ENCODE measurements at places on chromosomes 3 and 15. TPM values are rescaled to one million over a fixed set of nuclear protein-coding genes. Genes with fewer than 3 reads are reported as not detected.
A peak's percentile ranks its signal among the peaks of the same experiment; 100 is the strongest.

DNA sequence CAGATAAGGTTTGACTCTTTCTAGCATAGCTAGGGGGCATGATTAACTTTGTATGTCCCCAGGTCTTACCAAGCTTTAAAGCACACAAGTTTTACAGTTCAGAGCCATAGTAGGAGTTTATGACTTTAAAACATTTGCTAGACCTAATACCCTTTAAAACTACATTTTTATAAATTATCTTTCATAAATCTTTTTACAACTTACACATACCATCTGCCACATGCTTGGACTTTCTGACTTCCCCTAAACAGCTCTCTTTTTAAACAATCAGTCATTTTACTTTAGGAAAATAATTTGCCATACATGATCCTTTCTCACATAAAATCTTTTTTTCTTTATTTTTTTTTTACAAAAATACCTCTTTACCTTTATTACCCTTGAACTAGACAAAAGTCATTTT lies 735.3 kb upstream of the CADM2 start:
- no peak for DNase-seq

DNA sequence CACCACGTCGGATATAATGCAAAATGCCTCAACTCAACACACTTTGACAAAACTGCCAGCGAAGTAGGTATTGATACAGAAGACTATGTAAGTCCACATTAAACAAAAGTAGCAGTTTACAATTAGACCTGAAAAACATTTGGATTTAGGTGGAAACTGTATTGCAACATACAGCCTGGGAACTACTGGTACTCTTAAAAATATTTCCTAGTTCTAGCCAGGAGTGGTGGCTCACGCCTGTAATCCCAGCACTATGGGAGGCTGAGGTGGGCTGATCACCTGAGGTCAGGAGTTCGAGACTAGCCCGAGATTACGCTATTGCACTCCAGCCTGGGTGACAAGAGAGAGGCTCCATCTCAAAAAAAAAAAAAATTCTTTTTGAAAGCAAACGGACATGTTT lies 246.2 kb downstream of the ZBTB20 start:
- DNase-seq: no peak

DNA sequence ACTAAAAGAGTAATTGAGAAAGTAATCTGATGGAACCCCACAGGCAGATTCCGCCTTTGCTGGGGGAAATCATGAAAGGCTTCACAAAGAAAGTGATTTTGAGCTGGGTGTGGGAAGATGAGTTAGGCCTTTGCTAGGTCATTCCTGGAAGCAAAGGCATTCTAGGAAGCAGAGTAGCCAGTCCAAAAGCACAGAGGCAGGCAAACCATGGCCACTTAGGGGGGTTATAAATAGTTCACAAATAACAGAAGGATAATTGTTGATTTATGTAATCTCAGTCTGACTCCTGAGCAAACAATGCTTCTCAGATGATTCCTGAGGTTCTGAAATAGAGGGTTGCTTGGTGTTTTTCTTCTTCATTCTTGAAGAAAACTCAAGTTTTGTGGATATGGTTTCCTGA lies 576.3 kb downstream of the NTRK3 start:
- no peak for DNase-seq

DNA sequence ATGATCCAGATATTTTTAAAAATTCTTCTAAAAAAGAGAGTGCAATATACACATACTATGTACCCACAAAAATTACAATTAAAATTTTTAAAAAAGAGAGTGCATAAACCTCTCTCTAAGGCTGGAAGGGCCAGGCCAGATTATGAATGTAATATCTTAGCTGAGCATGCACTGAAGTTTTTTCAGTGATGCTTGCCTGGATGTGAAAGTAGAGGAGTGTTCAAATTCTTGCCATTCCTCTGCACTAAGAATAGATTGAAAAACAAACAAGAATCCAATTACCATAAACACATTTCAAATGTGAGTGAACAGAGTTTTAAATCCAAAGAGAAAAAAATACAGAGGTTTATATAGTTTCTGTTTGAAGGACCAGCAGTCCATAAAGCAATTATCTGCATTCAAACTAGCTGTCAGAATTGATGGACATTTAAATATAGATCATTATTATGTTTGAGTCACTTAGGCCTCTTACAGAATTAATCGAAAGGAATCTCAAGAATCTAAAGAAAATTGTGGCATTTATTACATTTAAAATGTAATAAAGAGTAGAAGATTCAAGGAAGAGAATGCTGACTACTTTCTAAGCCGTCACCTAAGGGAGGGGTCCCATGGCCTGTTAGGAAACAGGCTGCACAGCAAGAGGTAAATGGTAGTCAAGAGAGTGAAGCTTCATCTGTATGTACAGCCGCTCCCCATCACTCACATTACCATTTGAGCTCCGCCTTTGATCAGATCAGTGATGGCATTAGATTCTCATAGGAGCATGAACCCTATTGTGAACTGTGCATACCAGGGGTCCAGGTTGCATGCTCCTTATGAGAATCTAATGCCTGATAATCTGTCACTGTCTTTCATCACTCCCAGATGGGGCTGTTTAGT lies 159.3 kb upstream of the MDFIC2 start:
- DNase-seq: no peak

The SENP8 gene
- 5.8 TPM for total RNA-seq

The THRB gene
- total RNA-seq: 0.26 TPM

The PLIN1 gene
- total RNA-seq: 0.22 TPM

The COL6A6 gene
- total RNA-seq: 0.40 TPM

DNA sequence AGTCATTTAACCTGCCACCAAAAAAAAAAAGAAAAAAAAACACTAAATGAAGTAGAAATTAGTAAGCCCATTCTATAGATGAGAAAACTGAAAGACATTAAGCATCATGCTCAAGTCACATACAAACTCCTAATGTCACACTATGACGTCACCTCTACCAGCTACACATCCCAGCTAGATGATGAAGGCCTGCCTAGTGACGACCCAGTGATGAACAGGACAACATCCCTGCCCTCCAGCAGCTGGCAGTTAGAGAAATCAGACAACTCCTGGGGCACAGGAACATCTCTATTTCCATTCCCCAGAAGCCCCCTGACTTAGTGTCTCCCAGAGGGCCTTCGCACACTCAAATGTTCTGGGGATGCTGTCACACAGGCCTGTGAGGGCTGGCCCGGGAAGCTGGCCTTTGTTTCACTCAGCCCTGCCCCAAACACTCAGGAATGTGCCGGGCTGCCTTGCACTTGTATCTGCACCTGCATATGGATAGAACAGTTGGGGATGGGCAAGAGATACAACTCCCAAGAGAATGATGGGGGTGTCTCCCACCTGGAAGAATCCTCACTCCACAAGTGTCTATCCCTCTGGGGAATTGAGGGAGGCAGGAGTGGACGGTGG lies 7.0 kb upstream of the HAPLN3 start:
- no peak for DNase-seq

The GXYLT2 gene
- 7.9 TPM for total RNA-seq

- DNase-seq: no peak
These were observed 25.2 kb upstream of the IMPDH2 start for GRCh38 chr3:49054344-49054862.

DNA sequence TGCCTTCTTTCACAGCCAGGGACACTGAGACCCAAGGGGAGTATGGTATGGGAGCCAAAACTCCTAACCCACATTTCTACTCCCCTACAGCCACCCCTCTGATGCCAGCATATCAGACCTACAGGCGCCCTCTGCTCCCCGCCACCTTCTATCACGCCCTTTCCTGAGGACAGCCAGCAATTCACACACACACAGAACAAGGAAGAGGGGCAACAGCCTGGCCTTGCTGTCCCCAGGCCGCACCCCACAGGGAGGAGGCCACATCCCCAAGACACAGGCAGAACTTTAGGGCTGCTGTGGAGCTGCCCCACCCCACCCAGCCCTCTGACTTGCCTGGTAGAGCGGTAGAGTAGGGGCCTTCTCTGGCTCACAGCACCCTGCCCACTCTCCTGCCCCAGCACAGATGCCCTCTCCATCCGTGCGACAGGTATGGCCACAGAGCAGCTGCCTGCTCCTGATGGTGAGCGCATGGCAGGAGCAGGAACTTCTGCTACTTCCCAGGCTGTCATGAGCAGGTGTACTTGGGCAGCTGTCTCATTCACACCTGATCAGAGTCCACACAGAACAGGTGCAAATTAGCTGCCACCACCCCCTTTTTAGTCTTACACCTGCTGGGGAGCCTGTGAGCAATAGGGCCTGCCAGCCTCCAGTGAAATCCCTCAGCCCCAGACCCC lies 33.4 kb downstream of the CCDC33 start:
- no peak for DNase-seq

The ALCAM gene
- 36.3 TPM for total RNA-seq

The ISLR gene
- not detected for total RNA-seq

DNA sequence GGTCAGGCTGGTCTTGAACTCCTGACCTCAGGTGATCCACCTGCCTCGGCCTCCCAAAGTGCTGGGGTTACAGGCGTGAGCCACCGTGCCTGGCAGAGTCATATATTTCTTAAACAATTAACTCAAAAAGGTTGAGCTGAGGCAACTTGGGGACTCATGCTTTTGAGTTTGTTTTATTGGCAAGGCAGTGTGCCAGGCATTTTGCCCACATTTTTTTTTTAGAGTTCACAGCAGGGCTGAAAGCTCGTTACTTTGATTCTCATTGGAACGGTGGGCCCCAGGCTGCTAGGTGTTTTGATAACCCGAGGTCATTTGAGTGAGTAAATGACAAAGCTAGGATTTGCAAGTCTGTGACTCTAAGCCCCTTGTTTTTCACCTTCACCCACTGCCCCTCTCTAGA lies 76.2 kb downstream of the CCK start:
- DNase-seq: no peak

The EPHA6 gene
- total RNA-seq: 2.6 TPM

DNA sequence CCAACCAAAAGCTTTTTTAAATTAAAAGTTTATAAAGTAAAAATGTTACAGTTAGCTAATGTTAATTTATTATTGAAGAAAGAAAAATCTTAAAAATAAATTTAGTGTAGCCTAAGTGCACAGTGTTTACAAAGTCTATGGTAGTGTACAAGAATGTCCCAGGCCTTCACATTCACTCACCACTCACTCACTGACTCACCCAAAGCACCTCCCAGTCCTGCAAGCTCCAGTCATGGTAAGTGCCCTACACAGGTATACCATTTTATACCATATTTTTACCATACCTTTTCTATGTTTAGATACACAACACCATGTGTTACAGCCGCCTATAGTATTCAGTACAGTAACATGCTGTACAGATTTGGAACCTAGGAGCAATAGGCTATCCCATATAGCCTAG lies 29.1 kb downstream of the SSR3 start:
- no peak for DNase-seq

DNA sequence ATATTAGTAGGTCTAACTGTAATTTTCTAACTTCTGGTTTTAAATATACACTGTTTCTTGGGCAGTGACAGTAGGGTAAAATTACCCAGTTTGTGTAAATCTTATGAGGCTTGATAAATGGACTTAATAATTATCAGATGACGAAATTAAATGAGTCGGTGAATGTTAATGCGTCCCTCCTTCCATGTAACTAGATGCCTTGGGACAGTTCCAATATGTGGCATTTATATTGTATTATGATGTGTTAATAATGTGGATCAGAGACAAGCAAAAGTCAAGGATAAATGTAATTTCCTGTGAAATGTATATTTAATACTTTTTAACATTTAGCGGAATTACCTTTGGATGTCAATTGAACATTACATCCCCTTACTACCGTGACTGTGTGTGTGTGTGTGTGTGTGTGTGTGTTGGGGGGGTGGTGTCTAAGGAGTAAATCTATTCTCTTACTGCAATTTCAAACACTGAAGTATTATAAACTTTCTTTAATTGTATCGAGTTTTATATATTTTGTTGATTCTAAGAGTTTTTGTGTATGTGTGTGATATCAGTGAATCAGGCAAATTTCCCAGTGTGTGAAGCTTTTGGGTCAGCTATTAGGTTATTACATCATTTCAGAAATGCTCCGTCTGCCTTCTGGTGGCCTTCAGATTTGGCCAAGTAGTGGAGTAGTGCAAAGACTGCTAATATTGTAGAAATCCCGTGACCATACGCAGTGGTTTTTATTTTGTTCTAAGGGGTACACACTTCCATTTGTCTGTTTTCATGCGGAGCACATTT lies 50.1 kb downstream of the CNTN4 start:
- DNase-seq: no peak

The C3orf70 gene
- 0.79 TPM for total RNA-seq

DNA sequence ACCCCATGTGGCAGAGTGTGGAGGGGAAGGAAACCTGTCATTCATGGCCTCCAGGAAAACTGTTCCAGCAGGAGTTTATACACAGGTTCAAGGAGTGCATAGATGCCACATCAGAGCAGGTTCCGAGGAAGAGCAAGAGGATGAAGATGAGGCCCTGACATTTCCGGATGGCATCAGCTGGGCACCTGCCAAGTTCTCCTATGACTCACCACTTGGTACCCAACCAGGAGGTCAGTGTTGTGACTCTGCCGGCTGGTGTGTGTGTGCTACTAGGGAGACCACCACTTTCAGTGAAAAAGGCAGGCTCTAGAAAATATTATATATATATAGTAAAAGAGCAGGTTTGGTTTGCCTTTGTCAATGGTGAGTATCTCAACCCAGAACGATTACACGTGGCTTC lies 69.3 kb downstream of the NTRK3 start:
- no peak for DNase-seq

DNA sequence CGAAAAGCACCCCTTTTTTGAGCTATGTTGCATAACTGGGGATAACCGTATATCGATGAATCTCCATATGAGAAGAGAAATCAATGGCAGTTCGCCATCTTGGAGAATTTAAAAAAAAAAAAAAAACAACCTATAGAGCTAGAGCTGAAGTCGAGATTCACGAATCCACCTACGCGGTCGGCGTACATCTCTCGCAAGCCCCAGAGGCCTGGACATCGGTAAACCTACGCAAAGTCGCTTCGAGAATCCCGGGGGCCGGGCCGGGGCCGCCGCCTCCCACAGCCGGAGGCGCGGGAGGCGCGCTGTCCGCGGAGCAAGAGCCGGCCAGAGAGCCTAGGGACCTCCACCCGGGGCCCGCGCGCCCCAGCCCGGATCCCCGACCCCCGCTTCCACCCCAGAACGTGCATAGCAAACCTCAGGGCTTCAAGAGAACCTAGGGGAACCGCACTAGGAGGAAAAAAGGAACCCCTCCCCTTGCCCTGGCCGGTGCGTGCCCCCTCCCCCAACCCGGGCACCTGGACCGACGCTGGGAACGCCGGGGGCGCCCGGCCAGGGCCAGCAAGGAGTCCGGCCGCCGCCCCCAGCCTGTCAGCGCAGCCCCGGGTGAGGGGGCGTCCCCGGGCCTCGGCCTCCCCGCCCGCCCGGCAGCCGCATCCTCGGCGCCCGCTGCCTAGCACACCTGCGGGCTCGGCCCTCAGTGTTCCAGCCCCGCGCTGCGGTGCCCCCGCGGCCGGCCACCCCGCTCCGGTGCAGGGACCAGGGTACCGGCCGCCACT lies 567 bp downstream of the PFN2 start:
- DNase-seq: peak; percentile 88
